H7 (cell line): ENCODE measurements at places on chromosomes 2 and 18. TPM values are rescaled to one million over a fixed set of nuclear protein-coding genes. Genes with fewer than 3 reads are reported as not detected.

The SH3RF3 gene
- total RNA-seq, result 0.80 and 1.0 TPM in 2 replicates

DNA sequence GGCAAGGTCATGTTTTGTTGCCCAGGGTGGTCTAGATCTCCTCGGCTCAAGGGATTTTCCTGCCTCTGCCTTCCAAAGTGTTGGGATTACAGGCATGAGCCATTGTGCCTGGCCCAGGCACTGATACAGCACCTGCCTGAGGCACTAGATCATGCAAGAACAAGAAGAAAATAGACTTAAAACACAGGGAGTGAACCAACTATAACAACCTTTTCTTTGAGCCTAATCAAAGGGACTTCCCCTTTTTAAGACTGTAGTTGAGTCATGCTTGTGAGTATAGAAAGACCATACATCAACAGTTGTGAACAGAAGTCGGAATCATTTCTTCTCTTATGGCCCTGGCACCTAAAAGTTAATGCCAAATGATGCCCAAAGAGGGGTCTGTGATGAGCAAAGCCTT lies 47.9 kb upstream of the MAPRE2 start:
- DNase-seq, result no peak

- DNase-seq, result no peak
These were observed 495.3 kb downstream of the IRS1 start for GRCh38 chr2:226304308-226304707.

GRCh38 chr18:986552-986951 lies 81.9 kb downstream of the ADCYAP1 start:
- no peak for DNase-seq

DNA sequence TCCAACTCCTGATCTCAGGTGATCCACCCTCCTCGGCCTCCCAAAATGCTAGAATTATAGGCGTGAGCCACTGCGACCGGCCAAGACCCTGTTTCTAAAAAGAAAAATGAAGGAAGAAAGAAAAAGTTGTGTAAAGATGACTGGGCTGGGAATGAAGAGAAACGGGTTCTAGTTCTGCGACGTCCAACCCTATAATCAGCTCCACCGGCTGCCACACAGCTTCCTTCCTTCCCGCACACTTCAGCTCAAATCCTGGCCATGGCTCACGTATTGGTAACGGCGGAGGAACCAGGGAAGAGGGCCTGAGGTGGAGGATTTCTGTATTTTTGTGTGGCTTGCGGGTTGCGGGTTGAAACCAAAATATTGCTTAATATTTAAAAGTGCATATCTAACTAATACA lies 88.1 kb downstream of the MYL12B start:
- DNase-seq, result no peak
